ENCODE measurements at places on chromosomes 13 and 19. TPM values are rescaled to one million over a fixed set of nuclear protein-coding genes. Genes with fewer than 3 reads are reported as not detected.

The TCF3 gene
- total RNA-seq, result 11.3 TPM

The DHX34 gene
- 8.7 TPM for total RNA-seq

The RASAL3 gene
- total RNA-seq, result 1.9 TPM

The WDR88 gene
- total RNA-seq, result not detected

The TRIP10 gene
- total RNA-seq, result 9.3 TPM

The PTH2 gene
- not detected for total RNA-seq

The MEF2B gene
- 0.24 TPM for total RNA-seq

The ZNF560 gene
- total RNA-seq, result not detected

The PTGIR gene
- total RNA-seq, result 4.1 TPM

The GJB6 gene
- not detected for total RNA-seq

The ACER1 gene
- total RNA-seq, result not detected

The CNMD gene
- not detected for total RNA-seq

The WIZ gene
- total RNA-seq, result 15.3 TPM

The ZNF773 gene
- 2.0 TPM for total RNA-seq

The MZF1 gene
- total RNA-seq, result 13.3 TPM

The PSG6 gene
- total RNA-seq, result not detected

The ARHGAP33 gene
- total RNA-seq, result 0.37 TPM

The ZNF540 gene
- 0.37 TPM for total RNA-seq

The SLC15A1 gene
- 26.8 TPM for total RNA-seq

The TSC22D1 gene
- total RNA-seq, result 21.2 TPM

The ARL11 gene
- total RNA-seq, result 0.18 TPM

The ERICH6B gene
- not detected for total RNA-seq

The GET3 gene
- 35.8 TPM for total RNA-seq

The DLEU7 gene
- total RNA-seq, result 0.33 TPM

The RNF225 gene
- total RNA-seq, result not detected

The VSTM1 gene
- not detected for total RNA-seq

The STOML3 gene
- total RNA-seq, result not detected

Data from right lobe of liver (tissue), 6 donors.